Effector CD4-positive, alpha-beta T cell (primary cell): ENCODE measurements at places on chromosomes 5 and 9.

GRCh38 chr5:100311806-100312205, 223.4 kb upstream of the FAM174A start:
- no peak for DNase-seq

- no peak for DNase-seq
Measured at GRCh38 chr5:100551183-100551582, 16.0 kb downstream of the FAM174A start.

GRCh38 chr5:40831346-40832210, 3.4 kb downstream of the RPL37 start:
- no peak for DNase-seq

DNA sequence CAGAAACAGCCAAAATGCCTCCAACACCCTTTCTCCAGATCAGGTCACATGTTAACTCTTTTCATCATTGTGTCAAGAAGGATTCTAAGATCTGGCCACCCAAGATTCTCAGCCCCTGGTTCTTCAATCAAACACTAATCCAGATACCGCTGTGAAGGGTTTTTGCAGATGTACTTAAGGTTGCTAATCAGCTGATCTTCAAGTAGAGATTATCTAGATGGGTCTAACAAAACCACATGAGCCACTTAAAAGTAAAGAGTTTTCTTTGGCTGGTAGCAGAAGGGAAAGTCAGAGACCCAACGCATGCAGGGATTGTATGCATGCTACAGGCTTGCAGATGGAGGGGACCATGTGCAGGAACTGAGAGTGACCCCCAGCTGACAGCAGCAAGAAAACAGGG, 267.9 kb downstream of the CDK5RAP2 start:
- DNase-seq, result no peak

- no peak for DNase-seq
Measured at GRCh38 chr5:154002093-154002492, 36.6 kb downstream of the FAM114A2 start.

DNA sequence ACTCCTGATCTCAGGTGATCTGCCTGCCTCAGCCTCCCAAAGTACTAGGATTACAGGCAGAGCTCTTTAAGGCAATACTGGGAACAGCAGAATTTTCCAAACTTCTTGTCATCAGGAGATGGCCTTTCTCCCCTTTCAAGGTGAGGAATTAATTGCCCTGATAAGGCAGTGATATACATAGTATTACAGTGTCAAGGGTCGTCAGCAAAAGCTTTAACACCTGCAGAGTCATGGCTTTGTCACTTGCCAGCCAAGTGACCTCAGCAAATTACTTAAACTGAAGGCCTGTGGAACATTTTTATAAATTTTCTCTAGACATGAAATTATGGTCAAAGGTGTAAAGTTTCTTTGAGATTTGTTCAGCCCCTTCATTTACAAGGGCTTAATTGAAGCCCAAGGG, 59.5 kb downstream of the FBXO38 start:
- no peak for DNase-seq

- no peak for DNase-seq
Measured at GRCh38 chr5:97838214-97838613, 655.2 kb upstream of the RIOK2 start.

GRCh38 chr5:80060966-80061365, 25.8 kb downstream of the THBS4 start:
- DNase-seq, result no peak

- DNase-seq, result no peak
Measured at GRCh38 chr5:124901081-124901480, 154.6 kb upstream of the ZNF608 start.

- DNase-seq, result no peak
Measured at GRCh38 chr5:175098301-175098700, 345.7 kb downstream of the DRD1 start.

DNA sequence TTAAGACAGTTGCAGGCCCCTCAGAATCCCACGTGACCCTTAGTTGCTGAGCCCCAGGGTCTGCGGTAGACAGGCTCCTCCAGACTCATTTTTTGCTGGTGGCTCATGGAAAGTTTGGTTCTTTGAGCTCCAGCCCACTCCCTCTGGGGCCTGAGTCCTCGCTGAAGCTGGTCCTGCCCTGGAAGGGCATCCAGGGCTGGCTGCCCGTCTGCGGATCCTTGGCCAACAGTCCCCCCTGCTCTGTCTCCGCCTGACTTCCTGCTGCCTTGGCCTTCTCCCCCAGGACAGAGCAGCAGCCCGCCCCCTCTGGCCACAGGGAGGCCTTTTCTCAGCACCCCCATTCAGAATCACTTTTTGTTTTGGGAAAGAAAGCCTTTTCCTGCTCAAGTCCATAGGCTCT, 24.4 kb downstream of the SLC6A7 start:
- DNase-seq, result no peak

- DNase-seq, result no peak
Measured at GRCh38 chr5:140408750-140409241, 7.2 kb downstream of the ANKHD1 start.

DNA sequence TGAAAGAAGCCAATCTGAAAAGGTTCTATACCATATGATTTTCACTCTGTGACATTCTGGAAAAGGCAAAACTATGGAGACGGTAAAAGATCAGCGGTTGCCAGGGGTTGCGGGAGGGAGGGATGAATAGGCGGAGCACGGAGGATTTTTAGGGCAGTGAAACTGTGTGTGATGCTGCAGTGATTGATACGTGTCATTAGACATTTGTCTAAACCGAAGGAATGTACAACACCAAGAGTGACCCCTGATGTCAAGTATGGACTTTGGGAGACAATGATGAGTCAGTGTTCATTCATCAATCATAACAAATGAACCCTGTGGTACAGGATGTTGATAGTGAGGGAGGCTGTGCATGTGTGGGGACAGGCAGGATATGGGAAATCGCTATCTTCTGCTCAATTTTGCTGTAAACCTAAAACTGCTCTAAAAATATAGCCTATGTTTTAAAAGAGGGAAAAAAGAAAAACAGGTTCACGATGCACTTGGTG, 34.4 kb downstream of the ERGIC1 start:
- no peak for DNase-seq

DNA sequence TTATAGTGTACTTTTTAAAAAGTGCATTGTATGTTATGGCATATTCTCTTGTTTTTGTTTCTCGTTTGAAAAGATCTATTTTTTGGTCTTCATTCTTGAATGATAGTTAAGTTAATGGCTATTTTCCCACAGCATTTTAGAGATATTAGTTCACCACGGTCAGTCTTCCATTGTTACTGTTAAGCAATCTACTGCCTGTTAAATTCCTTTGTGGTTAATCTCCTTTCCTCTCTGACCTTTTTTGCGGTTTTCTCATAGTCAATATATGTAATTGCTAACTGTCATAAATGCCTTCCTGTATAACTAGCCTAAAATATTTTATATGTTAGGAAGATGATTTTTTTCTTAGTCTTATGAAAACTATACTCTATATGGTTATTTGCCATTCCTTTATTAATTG, 250.8 kb upstream of the FBXL7 start:
- DNase-seq, result no peak

DNA sequence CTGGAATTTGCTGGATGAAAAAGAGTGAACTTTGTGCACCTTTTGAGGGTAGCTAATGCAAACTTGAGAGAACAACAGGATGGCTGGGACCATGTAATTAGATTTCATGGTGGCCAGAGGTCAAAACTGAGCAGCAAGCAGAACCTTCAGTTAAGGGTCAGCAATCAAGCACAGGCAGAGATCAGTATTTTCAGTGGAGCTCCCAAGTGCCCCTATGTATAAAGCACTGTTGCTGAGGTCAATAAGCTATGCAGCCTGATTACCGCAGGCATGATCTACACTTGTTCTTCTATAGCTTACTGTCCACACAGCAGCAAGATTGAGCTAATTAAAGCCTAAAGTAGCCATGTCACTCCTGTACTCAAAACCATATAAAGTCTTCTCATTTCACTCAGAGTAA, 62.1 kb upstream of the TMC1 start:
- no peak for DNase-seq

GRCh38 chr9:115106642-115107041, 11.3 kb downstream of the TNC start:
- no peak for DNase-seq

DNA sequence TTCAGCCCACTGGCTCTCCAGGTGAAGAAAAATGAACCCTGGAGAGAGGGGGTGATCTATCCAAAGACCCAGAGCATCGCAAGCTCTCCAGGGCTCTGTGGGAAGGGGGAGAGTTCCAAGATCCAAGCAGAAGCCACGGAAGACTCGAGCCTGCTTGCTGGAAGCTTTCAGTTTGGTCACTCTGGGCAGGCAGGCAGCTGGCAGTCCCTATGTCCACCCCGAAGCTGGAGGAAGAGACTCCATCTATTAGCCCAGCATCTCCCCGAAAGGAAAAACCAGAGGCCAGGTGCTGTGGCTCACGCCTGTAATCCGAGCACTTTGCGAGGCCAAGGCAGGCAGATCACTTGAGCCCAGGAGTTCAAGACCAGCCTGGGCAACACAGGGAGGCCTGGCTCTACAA, 10.7 kb upstream of the SPARC start:
- DNase-seq, result no peak

DNA sequence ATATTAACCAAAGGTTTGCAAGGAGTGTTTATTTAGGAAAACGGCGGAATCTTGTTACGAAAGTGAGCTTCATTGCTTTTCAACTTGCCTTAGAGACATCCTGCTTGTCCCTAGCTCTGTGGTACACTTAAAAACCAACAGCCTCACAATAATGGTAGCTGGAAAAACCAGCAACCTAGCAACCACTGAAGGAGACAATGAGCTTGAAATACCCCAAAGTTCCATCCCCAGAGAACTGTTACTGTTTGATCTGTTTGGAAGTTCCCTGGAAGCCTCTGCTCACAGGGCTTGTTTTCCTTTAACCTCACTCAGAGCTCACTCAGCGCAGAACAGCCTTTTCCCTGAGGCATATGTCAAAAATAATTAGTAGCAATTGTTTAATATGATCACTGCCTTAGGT, 43.2 kb downstream of the SH3TC2 start:
- no peak for DNase-seq

DNA sequence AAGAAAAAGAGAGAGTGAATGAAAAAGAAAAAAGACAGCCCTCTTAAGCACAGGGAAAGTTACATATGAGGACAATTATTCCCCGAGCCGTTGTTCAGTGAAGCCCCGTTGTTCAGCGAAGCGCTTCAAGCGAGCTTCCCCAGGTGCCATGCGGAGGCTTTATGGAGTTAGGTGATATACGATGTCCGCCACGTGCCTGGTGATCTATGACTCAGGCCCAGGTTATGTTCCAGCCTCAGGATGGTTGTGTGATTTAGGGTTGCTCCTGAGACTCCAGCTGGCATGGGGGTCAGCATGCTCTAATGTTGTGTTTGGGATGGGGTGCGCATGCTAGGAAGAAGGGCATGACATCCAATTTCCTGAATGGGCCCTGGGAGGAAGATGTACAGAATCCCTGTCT, 365.6 kb downstream of the CDK5RAP2 start:
- no peak for DNase-seq

- no peak for DNase-seq
Measured at GRCh38 chr9:114409103-114409780, 21.5 kb upstream of the AKNA start.

- no peak for DNase-seq
Measured at GRCh38 chr9:123484130-123484529, 128.1 kb downstream of the CRB2 start.

DNA sequence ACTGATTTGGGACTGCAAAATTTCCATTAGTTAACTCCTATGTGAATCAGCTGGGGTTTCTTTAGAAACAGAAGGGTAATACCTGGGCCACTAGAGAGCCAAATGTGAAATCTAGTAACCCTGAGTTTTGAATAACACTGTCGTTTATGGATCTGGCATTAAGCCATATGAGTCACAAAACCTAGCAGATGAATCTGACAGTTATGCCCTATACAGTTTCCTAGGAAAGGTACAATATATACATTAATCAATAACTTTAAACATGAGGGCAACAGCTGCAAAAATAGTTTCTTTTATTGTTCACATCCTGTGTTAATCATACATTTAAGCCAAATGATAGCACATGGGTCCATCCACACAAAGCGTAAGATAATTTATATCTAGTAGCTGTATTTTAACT, 56.9 kb downstream of the PAM start:
- DNase-seq, result no peak

DNA sequence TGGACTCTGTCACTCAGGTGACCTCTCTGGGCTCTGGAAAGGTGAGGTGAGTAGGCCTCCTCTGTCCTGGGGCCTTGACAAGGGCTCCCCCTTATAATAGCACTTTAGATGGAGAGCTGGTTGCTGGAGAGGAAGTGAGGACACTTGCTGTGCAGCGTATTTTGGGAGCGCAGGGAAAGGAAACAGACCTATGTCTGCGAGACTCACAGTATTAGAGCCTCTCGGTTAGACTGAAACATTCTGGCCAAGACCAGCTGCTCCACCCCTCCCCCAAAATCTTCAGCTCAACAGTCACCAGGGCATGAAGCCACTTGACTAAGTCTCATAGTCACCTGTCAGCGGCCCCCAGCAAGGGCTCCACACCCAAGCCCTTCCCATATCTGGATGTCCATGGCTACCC, 213.6 kb downstream of the AGTPBP1 start:
- no peak for DNase-seq

DNA sequence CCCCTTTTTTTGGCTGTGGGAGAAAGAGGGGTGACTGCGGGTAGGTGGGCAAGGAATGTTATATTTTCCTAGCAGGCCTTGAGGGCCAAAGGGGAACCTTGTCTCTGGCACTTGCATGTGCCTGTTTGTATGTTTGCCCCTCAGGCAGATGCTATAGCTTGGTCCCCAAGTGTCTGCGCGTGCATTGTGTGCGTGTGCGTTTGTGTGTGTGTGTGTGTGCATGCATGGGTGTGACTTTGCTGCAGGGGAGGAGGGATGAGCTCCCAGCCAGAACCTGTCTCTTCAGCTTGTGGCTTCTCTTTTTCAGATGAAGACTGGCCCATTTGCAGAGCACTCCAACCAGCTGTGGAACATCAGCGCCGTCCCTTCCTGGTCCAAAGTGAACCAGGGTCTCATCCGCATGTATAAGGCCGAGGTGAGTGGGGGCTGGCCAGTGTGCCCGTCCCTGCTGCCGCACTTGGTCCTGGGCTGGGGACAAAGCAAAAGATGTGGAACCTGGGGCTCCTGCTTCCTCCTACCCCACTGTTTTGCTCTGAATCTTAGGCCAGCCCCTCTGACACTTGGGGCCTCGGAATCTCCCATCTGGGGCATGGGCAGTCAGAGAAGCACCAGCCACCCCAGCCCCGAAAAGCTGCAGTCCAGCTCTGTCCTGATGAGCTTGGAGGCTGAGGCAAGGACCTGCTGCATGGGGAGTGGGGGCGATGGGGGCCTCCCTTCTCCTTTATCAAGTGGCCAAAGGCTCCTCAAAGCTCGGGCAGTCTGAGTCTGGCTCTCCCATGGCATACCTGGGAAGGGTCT, 31.1 kb downstream of the PTPA start:
- DNase-seq, result no peak

DNA sequence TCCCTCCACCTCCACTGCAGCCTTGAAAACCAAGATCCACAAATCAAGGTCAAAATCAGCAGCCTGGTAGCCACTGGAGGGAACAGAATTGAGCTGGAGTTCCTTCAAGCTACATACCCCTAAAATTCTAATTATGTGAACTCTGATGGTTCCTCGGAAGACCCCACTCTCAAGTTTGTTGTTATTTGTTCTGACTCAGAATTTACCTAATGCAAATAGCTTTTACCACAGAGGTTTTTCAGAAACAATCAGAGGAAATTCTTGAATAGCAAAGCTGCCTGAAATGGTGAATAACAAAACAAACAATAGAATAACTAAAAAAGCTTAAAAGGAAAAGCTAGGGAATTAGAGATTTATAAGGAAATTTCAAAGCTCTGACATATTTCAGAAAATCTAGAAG, 220.0 kb downstream of the CDH18 start:
- no peak for DNase-seq

- DNase-seq, result no peak
Measured at GRCh38 chr9:32671333-32671732, 35.9 kb upstream of the TAF1L start.

GRCh38 chr9:97695995-97696802, 941 bp downstream of the XPA start:
- no peak for DNase-seq
